ENCODE measurements at places on chromosomes 5 and 9.

DNA sequence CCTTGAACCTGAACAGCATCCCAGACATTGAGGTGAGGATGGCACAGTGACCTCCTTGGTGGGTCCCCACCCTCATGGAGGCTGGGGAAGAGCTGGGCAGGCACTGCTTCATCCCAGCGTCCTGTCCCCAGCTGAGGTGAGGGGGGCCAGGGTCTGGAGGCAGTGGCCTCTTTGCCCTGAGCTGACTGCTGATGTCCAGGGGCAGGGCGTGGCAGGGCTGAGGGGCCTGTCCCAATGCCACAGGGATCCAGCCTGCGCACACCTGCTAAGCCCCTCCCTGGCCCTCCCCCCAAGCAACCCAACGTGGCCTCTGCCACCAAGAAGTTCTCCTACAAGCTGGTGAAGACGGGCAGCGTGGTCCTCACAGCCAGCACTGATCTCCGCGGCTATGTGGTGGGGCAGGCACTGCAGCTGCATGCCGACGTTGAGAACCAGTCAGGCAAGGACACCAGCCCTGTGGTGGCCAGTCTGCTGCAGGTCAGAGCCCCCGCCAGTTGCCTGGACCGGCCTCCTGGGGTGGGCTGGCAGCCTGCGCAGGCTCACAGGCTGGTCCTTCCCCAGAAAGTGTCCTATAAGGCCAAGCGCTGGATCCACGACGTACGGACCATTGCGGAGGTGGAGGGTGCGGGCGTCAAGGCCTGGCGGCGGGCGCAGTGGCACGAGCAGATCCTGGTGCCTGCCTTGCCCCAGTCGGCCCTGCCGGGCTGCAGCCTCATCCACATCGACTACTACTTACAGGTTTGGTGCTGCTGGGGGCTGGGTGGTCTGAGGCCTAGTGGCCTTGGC lies 4.9 kb upstream of the EHMT1 start:
- no peak for DNase-seq

DNA sequence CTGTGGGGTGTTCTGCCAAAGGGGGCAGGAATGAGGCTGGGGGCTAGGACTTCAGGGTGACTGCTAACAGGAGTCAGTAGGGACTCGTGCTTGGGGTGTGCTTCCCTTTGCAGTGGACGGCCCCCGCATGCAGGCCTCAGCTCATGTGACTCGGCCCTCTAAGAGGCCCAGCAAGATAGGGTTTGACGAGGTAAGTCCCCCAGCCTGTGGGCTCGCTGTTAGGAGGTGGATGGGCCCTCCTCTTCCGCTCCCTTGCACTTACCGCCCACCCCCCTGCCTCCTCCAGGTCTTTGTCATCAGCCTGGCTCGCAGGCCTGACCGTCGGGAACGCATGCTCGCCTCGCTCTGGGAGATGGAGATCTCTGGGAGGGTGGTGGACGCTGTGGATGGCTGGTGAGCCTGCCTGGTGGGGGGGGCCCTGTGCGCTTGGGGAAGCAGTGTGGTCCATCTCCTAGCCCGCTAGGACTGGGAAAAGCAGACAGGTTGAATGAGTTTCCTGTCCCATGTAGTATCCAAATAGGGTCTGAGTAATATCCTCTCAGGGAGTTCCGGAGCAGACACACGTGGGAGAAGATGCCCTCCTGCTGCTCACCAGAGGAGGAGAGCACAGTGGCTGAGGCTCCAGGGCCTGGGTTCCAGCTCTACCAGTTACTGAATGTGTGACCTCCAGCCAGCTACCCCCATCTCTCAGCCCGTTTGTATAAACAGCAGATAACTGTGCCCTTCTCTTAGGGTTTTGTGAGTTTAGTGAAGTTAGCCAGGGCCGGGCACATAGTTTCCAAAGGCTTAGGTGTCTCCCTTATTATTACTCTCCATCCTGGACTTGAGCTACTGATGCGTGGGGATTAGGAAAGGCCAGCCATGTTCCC lies 8.2 kb downstream of the CERCAM start:
- peak; percentile 65 for DNase-seq

- peak; percentile 23 for DNase-seq
Measured at GRCh38 chr9:13351778-13352386, 72.4 kb upstream of the MPDZ start.

DNA sequence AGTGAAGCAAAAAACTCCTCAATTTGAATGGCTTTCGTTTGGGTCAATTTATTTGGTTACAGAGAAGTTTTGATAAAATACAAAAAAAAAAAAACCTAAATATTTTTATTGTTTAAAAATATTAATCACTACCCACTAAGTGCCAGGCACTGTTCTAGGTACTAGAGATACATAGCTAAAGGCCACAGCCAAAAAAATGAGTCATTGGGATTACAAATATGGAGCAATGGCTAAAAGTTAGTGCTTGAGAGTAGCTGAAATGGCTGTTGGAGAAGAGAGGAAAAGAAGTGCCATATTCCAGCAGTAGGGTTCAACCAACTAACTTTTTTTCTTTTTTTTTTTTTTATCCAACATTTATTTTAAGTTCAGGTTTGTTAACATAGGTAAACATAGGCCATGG lies 130.1 kb upstream of the PTGER4 start:
- DNase-seq: no peak

DNA sequence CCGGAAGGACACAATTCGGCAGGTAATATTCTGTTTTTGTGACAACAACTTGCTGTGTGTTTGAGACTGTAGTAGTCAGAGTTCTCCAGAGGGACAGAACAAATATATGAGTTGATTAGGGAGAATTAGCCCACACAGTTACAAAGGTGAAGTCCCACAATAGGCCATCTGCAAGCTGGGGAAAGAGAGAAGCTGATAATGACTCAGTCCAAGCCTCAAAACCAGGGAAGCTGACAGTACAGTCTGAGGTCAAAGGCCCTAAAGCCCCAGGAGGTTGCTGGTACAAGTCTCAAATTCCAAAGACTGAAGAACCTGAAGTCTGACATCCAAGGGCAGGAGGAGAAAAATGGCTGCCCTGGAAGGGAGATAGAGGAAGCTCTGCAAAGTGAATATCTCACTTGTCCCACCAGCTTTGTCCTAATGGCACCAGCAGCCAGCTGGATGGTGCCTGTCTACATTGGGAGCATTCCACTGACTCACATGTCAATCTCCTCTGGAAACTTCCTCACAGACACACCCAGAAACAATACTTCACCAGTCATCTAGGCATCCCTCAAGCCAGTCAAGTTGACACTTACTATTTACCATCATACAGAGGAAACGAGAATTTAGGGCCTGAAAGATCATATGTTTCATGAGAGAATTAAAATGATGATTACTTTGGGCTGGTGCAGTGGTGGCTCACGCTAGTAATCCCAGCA lies 36.3 kb upstream of the CTXN3 start:
- no peak for DNase-seq

DNA sequence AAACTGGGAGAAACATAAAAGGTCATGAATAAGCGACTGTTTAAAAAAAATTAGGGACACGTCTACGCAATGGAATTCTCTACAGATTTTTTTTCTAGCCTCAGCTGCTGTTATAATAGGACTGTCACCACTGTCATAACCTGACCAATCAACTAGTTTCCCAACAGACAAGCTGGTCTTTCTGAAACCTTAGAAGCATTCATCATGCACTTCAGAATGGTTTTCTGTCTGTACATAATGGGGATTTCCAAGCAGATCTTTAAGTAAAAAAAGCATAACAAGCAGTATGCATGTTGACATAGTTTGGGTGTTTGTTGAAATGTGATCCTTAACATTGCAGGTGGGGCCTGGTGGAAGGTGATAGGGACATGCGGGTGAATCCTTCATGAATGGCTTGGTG lies 58.3 kb upstream of the SEMA6A start:
- DNase-seq: peak; percentile 20

DNA sequence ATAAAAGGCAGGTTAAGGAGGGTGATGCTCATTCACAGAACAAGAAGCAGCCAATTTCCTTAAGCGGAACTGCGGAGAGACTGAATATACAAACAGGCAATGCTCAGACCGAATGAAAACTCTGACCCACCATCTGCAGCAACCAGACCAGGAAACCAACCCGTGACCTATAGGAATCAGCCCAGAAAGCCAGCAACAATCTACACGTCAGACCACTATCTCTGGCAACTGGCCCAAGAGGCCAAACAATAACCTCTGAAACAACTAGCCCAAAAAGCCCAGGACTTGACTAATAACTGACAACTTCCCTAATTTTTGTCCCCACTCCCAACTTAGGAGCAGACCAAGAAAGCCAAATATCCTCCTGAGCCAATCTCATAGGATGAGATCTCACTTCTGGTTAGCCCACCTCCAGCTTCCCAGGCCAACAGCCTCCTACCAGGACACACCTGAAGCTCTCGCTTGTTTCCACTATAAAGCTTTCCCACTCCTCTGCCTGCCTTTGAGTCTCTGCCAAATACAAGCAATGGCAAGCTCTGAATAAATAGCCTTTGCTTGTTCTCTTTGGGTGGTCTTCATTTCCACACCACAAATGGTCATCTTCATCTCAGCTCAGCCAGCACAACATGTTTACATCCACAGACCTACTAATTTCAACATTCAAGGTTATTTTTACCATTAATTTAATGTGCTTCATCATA lies 168.5 kb downstream of the HSD17B3 start:
- DNase-seq: no peak

- DNase-seq: no peak
Measured at GRCh38 chr5:127187706-127188105, 102.9 kb upstream of the MEGF10 start.

- DNase-seq: no peak
Measured at GRCh38 chr9:112091810-112092209, 83.3 kb downstream of the SUSD1 start.

DNA sequence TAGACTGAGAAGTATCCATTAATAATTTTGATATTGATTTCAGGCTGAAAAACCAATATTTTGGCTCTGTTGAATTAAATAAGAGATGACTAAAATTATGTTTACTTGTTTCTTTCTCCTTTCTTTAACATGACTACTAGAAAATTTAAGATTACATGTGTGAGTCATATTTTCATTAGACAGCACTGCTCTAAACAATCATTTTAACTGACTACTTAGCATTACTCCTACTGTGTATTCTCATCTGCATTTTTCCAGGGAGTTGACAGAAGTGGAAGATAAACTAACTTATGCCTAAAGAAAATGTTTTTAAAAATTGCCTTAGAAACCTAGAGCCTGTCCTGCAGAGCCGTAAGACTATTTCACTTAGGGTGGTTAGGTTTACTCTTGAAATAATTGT lies 29.1 kb downstream of the TNC start:
- DNase-seq: no peak

DNA sequence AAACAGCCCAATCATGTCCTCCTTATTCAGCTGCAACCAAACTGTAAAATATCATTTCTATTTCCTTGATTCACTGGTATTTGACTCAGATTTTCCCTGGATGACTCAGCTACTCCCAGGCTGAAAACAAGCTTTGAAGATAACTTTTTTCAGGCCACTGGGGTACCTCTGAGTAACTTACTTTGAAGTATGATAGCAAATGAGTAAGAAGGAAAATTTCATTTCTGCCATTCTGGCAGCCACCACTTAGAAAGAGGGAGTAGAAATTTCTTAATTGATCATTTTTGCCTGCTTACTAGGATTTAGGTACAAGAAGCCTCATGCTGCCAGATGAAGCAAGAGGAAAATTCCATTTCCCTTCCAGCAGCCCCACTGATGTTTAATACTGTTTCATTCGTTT lies 247.4 kb downstream of the PRELID2 start:
- peak; percentile 89 for DNase-seq

- no peak for DNase-seq
Measured at GRCh38 chr5:3339798-3340115, 255.9 kb upstream of the IRX1 start.

- peak; percentile 50 for DNase-seq
Measured at GRCh38 chr5:40402007-40402364, 277.7 kb upstream of the PTGER4 start.

DNA sequence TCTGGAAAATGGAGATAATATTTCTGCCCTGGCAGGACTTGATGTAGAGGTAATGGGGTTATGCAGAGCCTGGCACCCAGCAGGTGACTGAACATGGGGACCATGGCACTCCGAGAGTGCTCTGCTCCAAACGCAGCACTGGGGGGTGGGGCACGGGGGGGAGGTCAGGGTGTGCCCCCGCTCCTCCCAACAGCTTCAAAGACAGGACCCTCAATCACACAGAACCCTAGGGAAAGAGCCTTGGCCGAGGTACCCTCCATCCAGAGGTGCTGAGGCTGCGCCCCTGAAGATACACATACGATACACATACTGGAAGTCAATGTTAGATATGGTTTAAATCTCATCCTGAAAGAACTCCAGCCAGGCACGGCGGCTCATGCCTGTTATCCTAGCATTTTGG lies 26.6 kb upstream of the CEP72 start:
- DNase-seq: no peak
